Stimulated activated CD4-positive, alpha-beta T cell treated with anti-CD3 and anti-CD28 coated beads, Interleukin-1b, Interleukin-23, amount 100 ng/mL, for 1 hour (primary cell): ENCODE measurements at places on chromosomes 1 and 21.
A peak's percentile ranks its signal among the peaks of the same experiment; 100 is the strongest.

DNA sequence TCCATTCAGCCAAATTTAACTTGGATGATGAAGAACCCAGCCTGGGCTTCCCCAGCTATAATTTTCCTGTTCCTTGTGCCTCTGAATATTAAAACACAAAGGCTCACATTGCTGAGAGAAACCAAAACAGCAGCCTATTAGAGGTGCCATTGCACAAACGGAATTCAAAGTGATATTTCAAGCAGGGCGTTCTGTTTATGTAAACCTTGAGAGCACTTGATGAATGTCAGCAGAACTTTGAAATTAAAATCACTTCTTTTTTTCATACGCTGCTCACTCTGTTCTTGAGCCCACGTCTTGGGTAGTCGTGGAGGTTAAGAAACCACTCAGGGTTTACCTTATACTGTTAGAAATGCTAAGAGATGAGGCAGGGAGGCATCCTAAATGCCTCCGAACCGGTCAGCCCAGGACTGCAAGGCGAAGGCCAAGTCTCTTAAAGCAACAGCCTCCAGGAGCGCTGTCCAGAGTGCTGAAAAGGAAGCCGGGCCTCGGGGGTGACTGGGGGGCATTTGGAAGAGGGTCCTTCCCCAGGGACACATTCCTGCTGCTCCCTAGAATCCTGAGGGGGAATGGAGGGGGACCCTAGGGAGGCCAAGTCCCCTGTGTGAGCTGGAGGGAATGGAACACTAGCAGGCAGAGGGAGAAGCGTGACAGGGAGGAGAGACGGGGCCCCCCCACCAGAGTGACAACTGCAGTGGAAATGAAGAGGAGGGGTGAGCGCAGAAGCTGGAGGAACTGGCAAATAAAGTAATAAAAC is 154.8 kb upstream of the VAMP3 start:
- no peak for DNase-seq

GRCh38 chr1:159828176-159828575 is 1.5 kb downstream of the SLAMF8 start:
- DNase-seq = no peak

- no peak for DNase-seq
These were observed 14.4 kb downstream of the CAPN9 start for GRCh38 chr1:230761443-230762167.

DNA sequence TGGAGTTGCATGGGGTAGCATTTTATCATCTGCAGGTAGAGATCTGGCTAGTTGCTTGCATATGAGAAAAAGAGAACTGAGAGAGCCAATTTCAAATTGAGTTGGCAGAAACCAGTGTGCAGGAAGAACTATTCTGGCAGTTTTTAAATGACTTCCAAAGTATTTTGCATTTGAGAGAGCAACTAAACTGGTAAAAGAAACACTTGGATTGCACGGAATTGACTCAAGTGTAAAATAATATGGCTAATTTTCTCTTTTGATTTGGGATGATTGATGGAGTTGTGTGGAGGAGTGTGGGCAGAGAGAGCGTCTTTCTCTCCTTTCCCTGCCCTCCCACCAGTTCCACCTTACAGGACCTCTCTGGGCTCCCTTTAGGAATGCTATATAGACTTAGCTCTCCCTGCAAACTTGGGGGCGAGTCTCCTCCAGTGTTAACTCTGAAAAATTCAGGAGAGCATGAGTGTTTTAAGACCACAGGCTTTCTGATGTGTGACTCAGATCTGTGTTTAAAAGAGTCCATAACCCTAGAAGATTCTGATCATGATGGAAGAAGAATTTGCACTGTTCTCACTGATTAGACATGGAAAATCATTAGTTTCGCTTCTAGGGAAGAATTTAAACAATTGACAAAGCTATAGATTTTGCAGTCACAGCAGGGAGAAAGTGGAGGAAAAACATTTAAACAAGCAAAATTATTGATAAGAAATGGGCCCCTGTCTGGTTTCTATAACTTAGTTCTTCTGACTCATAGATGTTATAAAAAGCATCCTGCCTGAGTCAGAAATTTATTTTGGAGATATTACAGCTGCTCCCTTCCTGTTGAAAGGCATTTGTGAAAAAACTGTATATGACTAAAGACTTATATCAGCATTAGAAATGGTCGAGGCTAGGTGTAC is 24.9 kb upstream of the CTBS start:
- DNase-seq = no peak

GRCh38 chr1:154157520-154158306 is 2.8 kb upstream of the NUP210L start:
- DNase-seq = peak; percentile 53

DNA sequence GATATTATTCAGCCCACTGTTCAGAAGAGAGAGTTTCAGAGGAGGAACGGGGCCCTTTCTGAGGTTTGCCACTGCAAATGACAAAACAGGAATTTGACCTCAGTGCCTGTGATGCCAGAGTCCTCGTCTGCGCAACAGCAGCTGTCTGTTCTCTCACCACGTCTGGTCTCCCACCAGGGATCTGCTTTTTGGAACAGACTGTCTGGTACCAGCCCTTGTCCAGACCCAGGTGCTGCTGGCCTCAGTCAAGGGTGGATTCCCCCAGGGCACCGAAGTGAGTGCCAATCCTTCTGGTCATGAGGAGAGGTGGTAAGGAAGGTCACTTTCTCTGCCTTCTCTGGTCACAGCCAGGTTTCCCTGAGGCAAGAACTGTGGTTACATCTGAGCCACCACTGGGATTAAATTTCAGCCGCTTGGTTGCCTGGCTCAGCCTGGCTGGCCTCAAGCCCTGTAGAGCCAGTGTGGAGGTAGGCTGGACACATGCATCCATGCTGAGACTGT is 2.3 kb upstream of the BCAN start:
- no peak for DNase-seq

DNA sequence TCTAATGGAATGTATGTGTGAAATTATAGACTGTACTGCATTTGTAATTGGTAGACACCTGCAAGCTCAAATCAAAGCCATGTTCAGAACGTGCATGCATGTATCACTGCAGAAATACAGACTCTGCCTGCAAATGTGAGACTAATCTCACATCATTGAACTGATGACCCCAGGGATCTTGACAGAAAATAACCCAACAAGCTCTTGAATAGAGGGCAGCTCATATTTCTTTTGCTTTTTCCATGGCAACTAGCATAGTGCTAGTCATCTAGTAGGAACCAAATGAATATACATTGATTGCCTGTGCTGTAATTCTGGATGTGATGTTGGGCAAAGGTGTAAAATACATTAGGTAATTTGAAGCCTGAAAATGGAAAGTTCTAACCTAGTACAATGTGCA is 62.4 kb downstream of the PTPRC start:
- no peak for DNase-seq

DNA sequence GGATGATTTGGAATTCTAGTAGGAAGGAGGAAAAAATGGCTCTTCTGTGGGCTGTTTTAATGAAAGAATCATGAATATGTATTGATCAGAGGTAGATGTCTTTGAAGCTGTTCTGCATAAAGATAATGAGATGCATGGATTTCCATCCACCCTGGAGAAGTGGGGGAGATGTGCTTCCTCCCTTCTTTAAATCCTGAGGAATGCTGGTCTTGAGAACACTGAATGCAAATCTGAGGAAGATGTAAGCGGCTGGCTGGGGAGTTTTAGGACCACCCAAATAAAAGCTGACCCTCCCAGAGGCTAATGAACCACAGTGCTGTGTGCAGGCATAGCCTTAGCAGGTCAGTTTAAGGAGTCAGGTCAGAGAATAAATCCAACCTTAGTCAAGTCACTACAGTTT is 37.3 kb downstream of the ZMYND12 start:
- DNase-seq = no peak

DNA sequence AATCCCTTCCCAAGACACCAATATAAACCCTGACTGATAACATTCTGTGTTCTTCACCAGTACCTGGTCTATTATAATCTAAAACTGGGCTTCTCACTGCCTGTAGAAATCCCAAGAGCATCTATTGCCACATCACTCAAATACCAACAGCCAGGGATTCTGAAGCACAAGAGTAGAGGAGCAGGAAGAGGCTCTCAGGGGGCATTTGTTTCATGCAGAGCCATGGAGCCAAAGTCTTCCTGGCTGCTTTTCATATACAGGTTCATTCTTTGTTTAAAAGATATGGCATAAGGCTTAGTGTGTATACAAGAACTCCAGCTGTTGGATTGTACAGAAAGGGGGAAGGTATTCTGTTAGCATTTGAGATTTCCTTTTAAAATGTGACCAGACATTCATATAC is 38.2 kb upstream of the USH2A start:
- no peak for DNase-seq

DNA sequence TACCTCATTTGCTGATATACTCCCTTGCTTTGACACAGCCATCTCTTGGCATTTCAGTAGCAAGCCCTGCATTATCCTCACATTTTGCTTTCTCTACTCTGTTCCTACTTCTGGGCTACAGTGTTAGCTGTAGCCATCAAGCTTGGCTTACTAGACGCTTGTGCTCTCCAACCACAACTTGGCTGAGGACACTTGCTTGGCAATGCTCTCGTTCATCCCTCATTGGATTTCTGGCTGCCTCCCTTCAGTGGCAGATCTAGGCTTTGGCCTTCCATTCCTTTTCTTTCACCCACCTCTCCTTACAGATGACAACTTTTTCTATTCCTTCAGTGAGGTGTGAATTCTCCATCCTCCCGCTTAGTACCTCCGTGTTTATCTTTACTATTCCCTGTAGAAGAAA is 428.7 kb upstream of the LRRC7 start:
- no peak for DNase-seq

DNA sequence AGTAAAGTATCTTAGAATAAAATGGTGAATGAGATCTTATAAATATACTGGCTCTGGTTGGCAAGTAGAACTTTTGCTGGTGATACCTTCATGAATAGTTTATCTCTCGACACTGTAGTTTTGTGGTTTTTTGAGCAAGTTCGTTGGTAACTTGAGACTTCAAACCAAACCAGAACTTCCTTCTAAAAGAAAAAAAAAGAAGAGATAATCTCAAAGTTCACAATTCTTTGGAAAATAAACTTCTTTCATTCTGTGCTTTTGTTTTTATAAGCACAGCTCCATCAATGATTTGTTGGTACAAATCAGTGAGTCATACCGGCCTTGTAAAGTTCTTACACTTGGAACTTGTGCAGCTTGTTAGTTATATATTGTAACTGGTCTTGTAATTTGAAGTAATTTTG is 2.3 kb downstream of the HIPK1 start:
- DNase-seq = no peak

DNA sequence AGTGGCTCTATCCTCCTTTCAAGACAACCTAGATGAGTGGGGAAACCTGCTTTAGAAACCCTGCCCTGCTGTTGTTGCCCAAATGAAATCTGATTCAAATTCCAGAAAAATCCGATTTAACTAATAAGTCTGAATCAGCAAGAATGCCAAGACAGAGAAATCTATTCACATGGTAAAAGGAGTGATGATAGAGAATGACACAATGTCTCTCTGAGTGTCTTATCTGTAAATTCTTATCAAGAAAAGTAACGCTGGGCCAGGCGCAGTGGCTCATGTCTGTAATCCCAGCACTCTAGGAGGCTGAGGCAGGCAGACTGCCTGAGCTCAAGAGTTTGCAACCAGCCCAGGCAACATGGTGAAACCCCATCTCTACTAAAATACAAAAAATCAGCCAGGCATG is 13.7 kb upstream of the GUCA2A start:
- DNase-seq = no peak

GRCh38 chr1:72521659-72522058 is 239.3 kb upstream of the NEGR1 start:
- no peak for DNase-seq

GRCh38 chr21:19124691-19125090 is 721.1 kb upstream of the TMPRSS15 start:
- DNase-seq = no peak

DNA sequence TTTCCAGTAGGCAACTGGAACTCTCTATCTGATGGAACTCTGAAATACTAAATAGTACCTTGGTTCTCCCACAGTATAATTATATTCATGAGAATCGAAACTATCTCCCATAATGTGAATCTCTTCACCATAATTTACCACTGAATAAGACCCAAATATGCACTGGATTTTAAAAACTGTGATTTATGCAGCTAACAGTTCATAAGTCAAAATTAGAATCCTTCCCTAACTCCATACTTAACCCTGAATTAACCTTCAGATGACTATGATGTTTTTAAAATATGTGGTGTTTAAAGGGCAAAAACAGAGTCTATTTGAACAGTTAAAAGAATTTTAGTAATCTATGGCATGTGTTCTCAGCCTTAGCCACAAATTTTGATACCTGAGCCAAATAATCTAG is 22.9 kb upstream of the SLC44A3 start:
- DNase-seq = no peak

GRCh38 chr1:201191653-201192260 is 1.1 kb downstream of the IGFN1 start:
- no peak for DNase-seq

GRCh38 chr1:110286564-110286963 is 52.6 kb upstream of the RBM15 start:
- DNase-seq = no peak

GRCh38 chr1:35883635-35884101 is 659 bp downstream of the AGO1 start:
- no peak for DNase-seq

DNA sequence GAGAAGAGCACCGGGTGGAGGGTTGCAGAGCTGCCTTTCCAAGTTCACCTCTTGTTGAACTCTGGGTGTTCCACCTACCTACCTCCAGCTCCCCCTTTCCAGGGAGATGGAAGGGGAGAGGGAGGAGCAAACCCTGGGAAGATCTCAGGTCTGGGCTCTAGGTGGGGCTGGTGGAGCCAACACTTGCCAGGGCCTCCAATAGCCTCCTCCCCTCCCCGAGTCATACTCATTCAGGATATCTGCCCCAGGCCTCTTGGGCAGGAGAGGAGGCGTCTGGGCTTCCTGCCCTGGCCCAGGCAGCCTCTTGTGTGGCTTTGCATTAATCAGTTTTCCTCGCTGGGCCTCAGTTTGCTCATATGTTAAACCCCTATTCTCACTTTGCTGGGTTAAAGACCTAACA is 13.4 kb downstream of the RAP1GAP start:
- DNase-seq = no peak
